Bladder microvascular endothelial cell (primary cell): ENCODE measurements at places on chromosomes 16 and 17. TPM values are rescaled to one million over a fixed set of nuclear protein-coding genes. Genes with fewer than 3 reads are reported as not detected.

Gene SSTR5
- 0.16 and 0.50 TPM in 2 replicates for total RNA-seq

Gene MT1E
- total RNA-seq: 64.6 and 115 TPM in 2 replicates

Gene PRR14
- 5.8 and 8.1 TPM in 2 replicates for total RNA-seq

Gene PIRT
- not detected in 2 replicates for total RNA-seq

Gene PDP2
- total RNA-seq: 2.6 and 10.6 TPM in 2 replicates

Gene GABARAP
- 86.0 and 116 TPM in 2 replicates for total RNA-seq

Gene ZNF267
- 22.0 and 37.0 TPM in 2 replicates for total RNA-seq

Gene SLC5A11
- total RNA-seq: not detected in 2 replicates
